Activated CD8-positive, alpha-beta memory T cell treated with anti-CD3 and anti-CD28 coated beads for 1 hour (primary cell): ENCODE measurements at places on chromosomes 6 and 20.

- no peak for DNase-seq
Observed at GRCh38 chr20:63466861-63467260, 5.6 kb downstream of the KCNQ2 start.

- DNase-seq = no peak
Observed at GRCh38 chr6:159142531-159142930, 26.7 kb upstream of the FNDC1 start.

DNA sequence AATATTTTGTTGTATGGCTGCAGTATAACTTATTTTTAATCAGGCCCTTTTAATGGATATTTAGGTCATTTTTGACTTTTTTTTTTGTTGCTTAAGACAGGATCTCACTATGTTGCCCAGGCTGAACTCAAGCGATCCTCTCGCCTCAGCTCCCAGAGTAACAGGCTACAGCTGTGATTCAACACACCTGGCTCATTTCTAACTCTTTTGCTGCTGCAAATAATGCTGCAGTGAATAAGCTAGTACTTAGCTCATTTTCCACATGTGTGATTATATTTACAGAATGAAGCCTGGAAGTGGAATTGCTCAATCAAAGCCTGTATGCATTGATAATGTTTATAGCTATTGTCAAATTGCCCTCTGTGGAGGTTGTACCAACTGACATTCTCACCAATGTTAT lies 1.1 kb downstream of the GTSF1L start:
- no peak for DNase-seq

- DNase-seq = no peak
Observed at GRCh38 chr20:48019940-48020339, 234.7 kb upstream of the SULF2 start.

DNA sequence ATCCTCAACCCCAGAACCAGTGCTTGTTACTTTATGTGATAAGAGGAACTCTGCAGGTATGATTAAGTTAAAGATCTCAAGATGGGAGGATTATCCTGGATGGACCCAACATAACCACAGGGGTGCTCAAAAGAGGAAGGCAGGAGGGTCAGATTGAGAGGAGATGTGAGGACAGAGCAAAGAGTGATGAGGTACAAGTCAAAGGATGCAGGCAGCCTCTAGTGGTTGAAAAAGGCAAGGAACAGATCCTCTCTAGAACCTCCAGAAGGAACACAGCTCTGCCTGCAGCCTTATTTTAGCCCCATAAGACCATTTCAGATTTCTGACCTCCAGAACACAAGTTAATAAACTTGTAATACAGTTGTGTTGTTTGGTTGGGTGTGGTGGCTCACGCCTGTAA lies 41.2 kb downstream of the PDSS2 start:
- DNase-seq = no peak
